ENCODE measurements at places on chromosomes 2 and 18.

DNA sequence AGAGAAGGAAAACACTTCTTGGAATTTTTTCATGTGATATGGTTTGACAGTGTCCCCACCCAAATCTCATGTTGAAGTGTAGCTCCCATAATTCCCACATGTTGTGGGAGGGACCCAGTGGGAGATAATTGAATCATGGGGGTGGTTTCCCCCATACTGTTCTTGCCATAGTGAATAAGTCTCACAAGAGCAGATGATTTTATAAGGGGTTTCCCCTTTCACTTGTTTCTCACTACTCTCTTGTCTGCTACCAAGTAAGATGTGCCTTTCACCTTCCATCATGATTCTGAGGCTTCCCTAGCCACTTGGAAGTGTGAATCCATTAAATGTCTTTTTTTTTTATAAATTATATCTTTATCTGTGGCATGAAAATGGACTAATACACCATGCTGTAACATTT lies 250.7 kb downstream of the LPIN1 start:
- DNase-seq, result no peak

GRCh38 chr2:58449286-58450010 lies 208.3 kb upstream of the FANCL start:
- no peak for DNase-seq

DNA sequence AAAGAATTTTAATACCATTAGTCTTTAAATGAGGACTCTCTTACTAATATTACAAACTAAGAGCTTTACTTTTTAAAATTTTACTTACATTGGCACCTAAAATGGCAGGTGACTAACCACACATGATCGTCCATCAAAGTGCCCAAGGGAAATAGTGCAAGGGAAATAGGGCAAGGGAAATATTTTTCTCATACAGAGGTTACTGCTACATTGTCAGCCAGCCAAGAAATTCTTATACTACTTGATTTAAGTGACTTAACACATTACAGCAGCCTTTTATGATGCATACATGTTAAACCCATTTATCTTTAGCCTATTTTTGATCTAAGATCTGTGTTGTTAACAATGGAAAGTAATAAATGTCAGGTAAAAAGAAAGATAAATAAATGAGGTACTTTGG lies 587.2 kb upstream of the PKDCC start:
- no peak for DNase-seq

- no peak for DNase-seq
These were observed 14.9 kb upstream of the FAM124B start for GRCh38 chr2:224416656-224417360.

DNA sequence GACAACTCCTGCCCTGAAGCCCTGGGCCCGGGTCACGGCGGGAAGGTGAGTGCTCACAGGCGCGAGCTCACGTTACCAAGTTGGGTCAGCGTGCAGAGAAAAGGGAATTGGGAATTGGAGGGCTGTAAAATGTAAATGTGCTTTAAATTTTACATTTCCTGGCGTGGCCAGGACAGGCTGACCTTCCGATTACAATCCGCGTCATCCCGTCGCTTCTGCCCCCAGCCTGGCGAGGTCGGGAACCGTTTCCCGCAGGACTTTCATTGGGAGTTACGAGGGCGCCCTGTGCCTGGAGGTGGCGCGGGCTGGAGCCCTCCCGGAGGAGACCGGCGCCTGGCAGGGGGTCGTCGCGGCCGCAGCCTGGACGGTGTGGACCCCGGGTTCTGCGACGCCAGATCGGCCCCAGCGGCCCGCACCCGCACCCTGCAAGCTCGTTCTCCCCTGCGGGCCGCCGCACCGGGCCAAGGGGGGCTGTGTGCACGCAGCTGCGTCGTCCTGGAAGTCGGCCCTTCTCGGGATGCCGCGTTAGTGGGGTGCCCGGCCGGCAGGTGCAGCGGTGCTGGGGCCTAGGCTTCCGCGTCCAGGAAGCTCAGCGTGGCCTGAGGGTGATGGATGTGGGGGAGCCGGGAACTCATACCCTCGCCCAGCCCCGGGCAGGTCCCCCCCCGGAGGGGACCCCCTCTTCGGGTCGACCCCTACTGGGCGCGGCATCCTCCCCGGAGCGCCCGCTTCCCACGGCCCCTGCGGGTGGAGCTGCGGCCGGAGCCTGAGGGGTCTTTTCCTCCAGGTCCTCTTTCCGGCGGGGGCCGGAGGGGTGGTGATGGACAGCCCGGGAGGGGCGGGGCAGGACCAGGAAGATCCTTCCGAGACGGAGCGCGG lies 63.9 kb downstream of the LRRFIP1 start:
- DNase-seq, result no peak

DNA sequence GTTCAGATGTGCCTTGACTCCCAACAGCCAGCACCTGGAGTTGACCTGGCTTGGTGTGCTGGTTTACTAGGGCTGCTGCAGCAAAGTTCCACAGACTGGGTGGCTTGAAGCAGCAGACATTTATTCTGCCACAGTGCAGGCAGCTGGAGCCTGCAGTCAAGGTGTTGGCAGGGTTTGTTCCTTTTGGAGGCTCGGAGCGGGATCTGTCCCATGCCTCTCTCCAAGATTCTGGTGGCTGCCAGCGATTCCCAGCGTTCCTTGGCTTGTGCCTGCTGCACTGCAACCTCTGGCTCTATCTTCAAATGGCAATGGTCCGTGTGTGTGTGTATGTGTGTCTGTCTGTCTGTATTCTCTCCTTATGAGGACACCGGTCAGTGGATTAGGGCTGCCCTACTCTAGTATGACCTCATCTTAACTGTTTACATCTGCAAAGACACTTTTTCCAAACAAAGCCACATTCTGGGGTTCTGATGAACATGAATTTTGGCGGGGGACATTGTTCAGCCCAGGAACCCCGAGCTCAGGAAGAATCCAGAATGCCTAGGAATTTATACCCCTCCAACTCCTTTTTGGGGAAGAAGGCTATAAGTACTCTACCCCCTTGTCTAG lies 44.7 kb upstream of the TMEM131 start:
- no peak for DNase-seq

GRCh38 chr2:146077156-146077555 lies 1557.2 kb upstream of the ZEB2 start:
- DNase-seq, result no peak

DNA sequence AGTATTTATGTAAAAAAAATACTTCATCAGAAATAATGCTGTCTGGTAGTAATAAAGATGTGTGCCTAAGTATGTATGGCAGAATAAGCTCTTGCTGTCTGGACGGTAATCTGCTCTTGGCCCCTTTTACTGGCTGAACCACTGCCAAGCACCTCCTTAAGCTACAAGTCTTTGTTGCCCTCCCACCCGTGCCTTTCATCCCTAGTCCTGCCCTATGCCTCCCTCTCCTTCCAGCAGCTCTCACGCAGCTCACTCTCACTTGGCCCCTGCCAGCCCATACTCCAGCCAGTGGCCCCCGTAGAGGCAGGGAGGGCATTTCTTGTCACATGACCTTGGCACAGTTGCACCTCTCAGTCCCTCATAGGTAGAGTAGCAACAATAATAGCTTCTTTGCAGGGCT lies 54.5 kb upstream of the NPAS2 start:
- no peak for DNase-seq

GRCh38 chr2:43292851-43293743 lies 66.7 kb upstream of the ZFP36L2 start:
- no peak for DNase-seq

DNA sequence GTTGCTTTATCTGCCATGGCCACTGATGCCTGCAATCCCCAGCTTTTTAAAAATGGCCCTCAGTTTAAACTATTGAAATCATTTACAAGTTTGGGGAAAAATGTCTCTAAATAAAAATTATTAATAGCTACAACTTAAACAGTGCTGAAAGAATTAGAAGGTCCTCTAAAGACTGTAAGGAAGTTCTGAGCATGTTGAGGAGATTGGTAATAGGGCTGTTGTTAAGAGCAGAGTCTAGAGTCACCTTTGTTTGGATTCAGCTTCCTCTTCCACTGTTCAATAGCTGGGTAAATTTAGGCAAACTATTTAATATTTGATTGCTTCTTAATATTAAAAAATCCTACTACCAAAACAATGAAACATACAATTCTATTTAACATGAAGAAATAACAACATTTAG lies 1127.1 kb upstream of the DDX18 start:
- no peak for DNase-seq

GRCh38 chr2:130300258-130300969 lies 42.3 kb upstream of the IMP4 start:
- DNase-seq, result no peak

DNA sequence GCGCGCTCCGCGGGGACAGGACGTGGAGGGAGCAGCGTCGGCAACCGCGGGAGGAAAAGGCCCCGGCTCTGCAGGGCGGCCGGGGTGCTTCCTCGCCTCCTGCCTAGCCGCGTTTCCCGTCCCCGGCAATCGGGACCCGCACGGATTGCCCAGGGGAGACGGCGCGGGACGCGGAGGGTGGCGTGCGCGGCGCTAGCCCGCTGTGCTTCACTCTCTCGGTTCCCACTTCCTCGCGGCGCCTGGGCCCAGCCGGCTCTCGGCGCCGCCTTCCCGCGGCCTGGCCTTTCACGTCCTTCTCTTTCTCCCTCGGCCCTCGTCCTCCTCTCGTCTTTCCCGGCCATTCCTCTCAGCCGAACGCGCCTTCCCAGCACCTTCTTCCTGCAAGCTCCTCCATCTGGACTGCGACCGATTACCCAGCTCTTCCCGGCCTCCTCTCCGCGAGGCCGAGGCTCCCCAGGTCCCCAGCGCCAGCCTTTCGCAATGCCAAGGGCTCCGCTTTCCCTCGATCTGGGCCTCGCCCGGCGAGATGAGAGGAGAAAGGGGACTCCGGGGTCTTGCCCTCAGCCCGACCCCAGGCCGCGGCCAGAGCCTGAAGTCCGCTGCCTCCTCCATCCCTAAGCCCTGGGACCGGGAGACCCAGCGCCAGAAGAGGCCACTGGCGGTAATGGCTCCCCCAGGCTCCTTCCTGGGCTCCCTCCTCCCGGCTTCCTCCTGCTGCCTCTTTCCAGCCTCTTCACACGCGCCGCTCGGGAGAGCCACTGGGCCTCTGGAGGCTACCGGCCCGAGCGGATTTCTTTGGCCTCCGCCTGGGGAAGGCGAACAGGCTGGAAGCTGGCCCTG lies 34.3 kb upstream of the ATP6V1B1 start:
- DNase-seq, result no peak

GRCh38 chr18:27143580-27144287 lies 41.4 kb downstream of the CHST9 start:
- DNase-seq, result no peak

GRCh38 chr2:163708265-163708664 lies 27.5 kb downstream of the FIGN start:
- DNase-seq, result no peak

- DNase-seq, result no peak
These were observed 1311.0 kb upstream of the FAM98A start for GRCh38 chr2:34909992-34910705.

DNA sequence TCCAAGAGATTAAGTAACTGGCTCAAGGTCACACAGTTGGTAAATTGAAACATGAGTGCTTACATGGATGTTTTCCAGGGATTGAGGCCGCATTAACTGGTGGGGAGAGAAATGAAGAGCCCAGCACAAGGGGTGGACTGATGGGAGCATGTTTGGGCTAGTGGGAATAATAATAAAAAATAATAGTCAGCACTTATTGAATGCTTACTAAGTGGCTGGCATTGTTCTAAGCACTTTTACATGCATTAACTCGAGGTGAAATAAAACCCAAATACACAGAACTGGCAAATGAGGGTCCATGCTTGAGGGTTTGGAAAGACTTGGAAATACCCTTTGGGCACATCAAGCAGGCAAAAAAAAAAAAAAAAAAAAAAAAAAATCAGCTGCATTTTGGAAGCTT lies 34.0 kb upstream of the CDK5R2 start:
- DNase-seq, result no peak

GRCh38 chr2:60857056-60857455 lies 24.3 kb upstream of the REL start:
- DNase-seq, result no peak

GRCh38 chr2:33013684-33014110 lies 66.9 kb downstream of the LTBP1 start:
- no peak for DNase-seq

DNA sequence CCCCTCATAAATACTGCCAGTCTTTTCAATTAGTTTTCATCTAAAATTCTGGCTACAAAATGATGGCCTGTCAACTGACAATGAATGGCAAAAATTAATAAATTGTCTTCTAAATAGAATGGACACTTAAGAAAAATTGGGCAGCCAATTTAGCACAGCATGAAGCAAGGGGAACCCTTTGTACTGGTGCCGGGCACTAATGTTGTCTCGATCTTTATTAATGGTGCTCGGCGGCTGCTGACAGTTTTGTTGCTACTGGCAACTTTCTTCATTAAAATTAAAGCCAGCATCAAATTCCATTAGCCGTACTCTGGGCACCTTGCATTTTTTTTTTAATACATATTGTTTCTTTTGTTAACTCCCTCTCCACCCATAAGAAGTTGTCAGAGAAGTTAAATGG lies 309.3 kb downstream of the GBX2 start:
- no peak for DNase-seq

DNA sequence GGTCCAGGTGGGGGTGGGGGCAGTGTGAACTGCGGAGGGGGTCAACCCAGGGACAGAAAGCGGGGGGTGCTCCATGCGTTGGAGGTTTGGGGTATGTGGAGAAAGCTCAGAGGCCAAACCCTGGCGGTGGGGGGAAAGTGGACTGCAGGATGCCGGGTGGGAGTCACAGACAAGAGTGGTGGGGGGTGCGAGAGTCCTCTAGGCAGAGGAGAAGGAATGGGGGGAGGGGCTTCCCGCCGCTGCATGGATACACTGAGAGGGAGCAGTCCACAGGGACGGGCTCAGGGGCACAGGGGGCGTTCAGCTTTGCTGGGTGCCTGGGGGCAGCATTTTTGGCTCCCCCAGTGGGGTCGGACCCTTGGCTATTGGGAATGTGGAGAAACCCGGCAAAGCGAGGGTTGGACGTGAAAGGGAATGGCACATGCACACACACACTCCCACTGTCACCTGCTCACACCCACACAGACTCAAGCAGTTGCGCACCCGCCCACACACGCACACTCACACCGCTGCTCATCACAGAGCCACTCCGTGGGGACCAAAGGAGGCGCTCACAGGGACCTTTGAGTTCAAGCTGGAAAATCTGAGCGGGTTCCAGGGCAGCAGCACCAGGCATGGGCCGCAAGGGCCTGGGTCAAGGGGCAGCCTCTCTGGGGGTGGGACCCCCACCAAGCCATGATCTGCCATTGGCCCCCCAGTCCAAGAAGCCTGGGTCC lies 7.7 kb downstream of the GBX2 start:
- no peak for DNase-seq

- no peak for DNase-seq
These were observed 31.4 kb downstream of the HEATR5B start for GRCh38 chr2:37052600-37053332.

DNA sequence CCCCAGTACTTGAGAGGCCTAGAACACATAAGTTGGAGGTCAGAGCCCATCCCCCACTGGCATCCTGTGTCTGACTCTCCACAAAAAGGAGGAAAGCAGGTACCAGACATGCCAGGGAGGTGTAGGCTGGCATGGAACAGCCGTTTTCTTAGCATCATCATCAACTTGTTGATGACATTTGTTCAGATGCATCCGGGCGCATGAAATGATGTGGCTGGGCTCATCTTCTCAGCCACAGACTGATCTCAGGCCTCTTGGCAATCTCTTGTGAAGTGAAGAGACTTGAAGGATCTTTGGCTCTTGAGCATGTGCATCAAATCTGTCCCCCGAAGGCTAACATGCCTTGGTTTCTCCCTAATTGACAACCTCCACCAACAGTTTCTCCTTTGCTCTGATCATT lies 243.3 kb downstream of the TSN start:
- no peak for DNase-seq
